ENCODE measurements at places on chromosomes 13 and 19.

- DNase-seq, result no peak
Measured at GRCh38 chr19:5247957-5248705, 92.5 kb downstream of the PTPRS start.

GRCh38 chr13:23889615-23890607, 711 bp upstream of the MIPEP start:
- DNase-seq, result no peak

DNA sequence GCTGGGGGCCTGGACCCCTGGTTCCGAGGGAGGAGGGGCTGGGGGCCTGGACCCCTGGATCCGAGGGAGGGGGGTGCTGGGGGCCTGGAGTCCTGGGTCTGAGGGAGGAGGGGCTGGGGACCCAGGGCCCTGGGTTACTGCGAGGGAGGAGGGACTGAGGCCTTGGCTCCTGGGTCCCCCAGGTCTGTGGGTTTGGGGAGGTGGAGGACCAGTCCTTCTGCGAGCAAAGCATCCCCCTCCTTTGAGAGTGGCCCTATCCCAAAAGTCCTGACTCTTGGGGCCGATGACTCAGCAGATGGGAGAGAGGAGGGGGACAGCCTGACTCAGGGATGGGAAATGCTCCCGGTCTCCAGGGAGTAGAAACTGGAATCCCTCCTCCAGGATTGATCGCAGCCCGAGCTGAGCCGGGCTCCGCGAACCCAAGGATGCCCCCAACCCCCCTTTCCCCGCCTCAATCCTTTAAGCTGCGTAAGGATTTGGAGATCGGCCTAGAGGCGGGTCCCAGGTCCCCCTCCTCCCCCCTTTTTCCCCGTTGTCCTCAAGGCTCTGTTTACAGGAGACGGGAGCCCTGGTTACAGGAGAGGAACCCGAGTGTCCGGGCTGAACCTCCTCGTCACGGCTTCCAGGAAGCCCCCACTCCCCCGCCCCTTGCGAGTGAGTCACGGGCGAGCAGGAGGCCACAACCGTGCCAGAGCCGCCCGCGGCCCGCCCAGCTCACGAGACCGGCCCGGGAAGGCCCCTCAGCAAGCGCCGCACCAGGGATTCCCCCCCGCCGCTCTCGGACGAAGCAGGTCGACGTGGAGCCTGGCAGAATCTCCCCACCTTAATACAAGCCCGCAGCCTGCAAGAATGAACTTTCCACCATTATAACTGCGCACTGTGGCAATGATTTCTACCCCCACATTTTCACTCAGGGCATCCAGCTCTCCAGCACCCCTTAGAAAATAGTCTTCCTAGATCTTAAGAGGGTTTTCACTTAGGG, 3.0 kb upstream of the ZFP36 start:
- DNase-seq, result peak; percentile 99

DNA sequence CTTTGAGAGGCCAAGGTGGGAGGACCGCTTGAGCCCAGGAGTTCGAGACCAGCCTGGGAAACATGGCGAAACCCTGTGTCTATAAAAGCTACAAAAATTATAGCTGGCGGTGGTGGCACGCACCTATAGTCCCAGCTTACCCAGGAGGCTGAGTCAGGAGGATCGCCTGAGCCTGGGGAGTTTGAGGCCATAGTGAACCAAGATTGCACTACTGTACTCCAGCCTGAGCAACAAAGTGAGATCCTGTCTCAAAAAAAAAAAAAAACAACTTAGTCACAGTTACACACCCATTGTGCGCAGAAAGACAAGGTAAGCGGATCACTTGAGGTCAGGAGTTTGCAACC, 728 bp upstream of the DENND1C start:
- DNase-seq, result no peak

- DNase-seq, result no peak
Measured at GRCh38 chr13:45695198-45695730, 6.9 kb upstream of the CBY2 start.

DNA sequence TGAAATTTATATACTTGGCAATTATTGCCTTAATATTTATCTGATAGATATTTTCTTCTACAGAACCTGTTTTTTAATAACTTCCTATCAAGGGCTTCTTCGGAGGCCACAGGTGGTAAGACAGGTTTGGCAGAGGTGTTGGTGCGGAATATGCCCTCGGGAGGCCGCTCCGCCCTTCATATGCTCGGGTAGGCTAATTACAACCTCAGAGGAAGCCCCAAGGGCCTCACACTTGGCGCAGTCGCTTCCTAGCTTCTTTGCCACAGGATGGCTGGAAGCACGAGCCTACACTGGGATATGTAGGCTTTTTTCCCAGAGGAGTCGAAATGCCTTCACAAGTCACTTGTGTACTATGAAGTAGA, 68.8 kb downstream of the LMO7 start:
- no peak for DNase-seq

- peak; percentile 86 for DNase-seq
Measured at GRCh38 chr19:48819366-48819816, 8.6 kb upstream of the BCAT2 start.

DNA sequence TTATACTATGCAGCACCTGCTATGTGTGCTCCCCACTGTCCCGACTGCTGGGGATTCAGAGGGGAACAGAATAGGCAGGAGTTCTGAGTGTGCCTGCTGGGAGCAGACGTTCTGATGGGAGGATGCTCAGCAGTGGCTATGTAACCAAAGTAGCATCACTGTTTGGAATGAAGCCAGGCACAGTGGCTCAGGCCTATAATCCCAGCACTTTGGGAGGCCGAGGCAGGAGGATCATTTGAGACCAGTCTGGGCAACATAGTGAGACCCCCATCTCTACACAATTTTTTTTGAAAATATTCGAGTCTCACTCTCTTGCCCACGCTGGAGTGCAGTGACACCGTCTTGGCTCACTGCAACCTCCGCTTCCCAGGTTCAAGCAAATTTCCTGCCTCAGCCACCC, 6.0 kb downstream of the ATG4D start:
- DNase-seq, result no peak

DNA sequence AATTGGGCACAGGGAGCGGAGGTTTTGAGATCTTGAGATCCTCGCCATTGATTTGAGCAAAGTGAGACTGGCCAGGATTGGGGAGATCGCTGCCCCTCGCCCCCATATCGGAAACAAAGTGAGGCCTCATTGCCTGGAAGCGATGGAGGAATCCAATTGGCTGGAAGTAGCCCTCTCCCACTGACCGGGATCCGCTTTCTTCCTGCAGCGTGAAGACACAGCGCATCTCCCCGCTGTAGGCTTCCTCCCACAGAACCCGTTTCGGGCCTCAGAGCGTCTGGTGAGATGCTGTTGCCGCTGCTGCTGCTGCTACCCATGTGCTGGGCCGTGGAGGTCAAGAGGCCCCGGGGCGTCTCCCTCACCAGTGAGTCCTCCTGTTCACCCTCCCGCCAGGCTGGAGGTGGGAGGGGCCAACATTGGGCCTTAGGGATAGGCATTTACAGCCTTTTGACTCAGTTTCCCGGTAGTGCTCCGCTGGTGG, 438 bp downstream of the PRKCSH start:
- DNase-seq, result no peak

- DNase-seq, result peak; percentile 51
Measured at GRCh38 chr13:98473135-98473787, 103.6 kb downstream of the STK24 start.

DNA sequence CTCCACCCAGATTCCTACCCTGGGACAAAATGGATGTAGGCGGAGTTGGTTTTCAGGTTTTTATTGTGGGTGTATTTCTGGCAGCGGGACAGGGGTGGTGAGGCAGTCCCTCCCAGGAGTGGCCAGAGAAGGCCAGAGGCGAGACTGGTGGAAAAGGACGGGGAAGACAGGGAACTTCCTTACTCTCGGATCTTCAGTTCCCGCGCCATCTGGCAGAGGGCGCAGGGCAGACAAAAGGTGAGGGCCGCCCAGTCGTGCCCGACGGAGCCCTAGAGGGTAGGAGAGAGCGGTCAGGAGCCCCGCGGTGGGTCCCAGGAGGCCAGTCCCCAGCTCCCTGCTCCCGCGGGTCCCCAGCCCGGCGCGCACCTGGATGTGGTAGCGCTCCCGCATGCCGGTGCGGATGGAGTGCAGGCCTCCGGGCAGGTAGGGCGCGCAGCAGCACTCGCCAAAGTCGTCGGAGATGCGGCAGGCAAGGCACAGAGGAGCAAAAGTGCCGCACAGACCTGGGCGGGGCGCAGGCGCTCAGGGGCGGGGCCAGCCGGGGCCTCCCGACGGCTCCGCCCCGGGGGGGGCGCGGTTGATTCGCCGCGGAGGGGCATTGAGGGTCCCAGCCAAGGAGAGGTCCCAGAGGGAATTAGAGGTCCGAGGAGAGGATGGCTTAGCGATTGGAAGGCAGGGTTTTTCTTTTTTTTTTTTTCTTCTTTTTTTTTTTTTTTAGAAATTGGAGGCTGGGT, 3.0 kb downstream of the CNFN start:
- peak; percentile 75 for DNase-seq

- DNase-seq, result no peak
Measured at GRCh38 chr19:8110931-8111330, 38.5 kb downstream of the FBN3 start.

DNA sequence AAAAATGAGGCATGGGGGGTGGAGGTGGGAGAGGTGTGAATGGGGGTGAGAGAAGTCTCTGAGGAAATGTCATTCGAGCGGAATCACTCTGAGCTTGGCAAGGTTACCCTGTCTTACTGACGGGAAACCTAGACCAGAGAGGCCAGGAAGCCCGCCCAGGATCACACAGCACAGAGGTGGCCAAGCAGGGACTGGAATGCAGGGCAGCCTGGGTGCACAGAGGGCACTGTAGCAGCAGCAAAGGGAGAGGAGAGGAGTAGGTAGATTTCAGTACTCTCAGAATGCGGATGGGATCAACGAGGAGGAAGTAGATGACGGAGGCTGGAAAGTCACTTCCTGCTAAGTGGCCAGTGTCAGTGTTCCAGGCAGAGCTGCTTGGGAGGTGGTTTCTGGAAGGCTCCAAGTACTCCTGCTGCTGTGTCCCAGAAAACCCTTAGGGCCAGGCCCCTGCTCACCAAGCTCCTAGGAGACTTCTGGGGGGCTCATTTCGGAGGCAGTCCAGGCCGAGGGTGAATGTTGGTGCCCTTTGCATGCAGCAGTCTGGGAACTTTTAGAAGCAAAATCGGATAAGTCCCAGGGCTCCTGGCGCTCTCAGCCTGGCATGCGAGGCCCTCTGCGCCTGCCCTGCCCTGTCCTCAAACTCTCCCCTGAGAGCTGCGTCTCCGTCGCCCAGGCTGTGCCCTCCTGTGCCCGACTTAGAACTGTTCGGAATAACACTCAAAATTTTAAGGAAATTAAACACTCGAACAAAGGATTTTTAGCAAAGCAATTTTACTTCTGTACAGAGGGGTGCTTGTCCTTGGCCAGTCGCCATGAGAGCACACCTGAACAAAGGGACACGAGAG, 33.5 kb downstream of the DNM2 start:
- no peak for DNase-seq

- DNase-seq, result no peak
Measured at GRCh38 chr13:19726611-19727010, 56.1 kb downstream of the PSPC1 start.

DNA sequence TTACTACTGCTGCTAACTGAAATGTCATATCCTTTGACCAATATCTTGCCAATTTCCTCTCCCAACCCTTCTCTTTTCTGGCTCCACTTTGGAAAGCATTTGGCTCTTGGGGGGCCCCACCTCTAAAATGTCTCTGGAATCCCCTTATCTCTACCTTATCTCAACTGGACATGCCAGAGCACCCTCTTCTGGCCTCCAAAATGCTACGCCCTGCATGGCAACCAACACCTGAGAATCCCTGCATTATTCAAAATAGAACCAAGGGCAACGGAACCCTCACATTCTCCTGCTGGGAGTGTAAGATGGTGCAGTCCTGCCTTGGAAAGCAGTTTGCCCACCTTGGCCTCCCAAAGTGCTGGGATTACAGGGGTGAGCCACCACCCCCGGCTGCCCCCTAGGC, 35.3 kb downstream of the CERS4 start:
- DNase-seq, result no peak

- DNase-seq, result no peak
Measured at GRCh38 chr13:22135446-22135845, 464.6 kb downstream of the FGF9 start.

GRCh38 chr19:40286971-40287421, 1.9 kb upstream of the AKT2 start:
- no peak for DNase-seq

DNA sequence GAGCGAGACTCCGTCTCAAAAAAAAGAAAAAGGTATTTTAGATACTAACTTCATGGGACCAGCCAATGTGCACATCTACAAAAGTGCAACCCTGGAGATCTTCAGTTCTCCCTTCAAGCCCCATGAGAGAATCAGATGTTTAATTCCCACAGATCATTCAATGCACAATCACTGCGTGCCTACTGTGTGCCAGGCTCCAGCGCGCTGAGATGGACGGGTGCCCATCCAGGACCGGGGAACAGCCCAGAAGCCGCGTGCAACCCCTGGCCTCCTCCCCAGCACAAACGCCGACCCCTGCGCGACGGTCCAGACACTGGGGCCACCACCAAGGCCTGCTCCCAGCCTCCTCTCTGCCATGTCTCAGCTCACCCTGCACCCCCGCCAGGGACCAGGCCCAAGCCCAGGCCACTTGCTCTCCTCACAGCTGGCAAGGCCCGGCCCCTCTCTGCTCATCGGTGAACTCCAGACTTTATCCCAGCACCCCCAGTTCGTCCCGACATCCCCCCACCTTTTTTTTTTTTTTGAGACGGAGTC, 5.3 kb downstream of the BTBD2 start:
- DNase-seq, result no peak

GRCh38 chr13:39037410-39037879, 444 bp downstream of the PROSER1 start:
- no peak for DNase-seq

- DNase-seq, result no peak
Measured at GRCh38 chr13:27406178-27406939, 18.1 kb upstream of the GTF3A start.

- no peak for DNase-seq
Measured at GRCh38 chr13:29255567-29255966, 339.9 kb downstream of the SLC7A1 start.

GRCh38 chr13:107576430-107576829, 638.9 kb downstream of the LIG4 start:
- DNase-seq, result no peak

- no peak for DNase-seq
Measured at GRCh38 chr19:52748336-52748950, 13.6 kb upstream of the ZNF611 start.

DNA sequence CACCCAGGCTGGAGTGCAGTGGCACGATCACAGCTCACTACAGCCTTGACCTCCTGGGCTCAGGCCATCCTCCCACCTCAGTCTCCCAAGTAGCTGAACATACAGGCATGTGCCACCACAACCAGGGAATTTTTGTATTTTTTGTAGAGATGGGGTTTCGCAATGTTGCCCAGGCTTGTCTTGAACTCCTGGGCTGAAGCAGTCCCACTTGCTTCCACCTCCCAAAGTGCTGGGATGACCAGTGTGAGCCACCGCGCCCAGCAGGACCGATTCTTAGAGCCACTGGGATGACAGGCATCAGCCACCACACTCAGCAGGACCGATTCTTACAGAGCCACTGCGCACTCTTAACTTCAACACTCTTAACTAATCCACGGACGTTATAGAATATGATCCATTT, 54.9 kb upstream of the RANBP3 start:
- peak; percentile 12 for DNase-seq

GRCh38 chr13:50106559-50106958, 91.3 kb downstream of the KCNRG start:
- no peak for DNase-seq

- no peak for DNase-seq
Measured at GRCh38 chr13:71851498-71852409, 15.2 kb downstream of the DACH1 start.
